Metanephros (tissue), 2 donors: ENCODE measurements at places on chromosomes 1 and 21. TPM values are rescaled to one million over a fixed set of nuclear protein-coding genes. Genes with fewer than 3 reads are reported as not detected.

Gene RNF186
- 0.18 TPM for total RNA-seq

Gene ACOT7
- 13.5 TPM for total RNA-seq

Gene SPATA45
- total RNA-seq: 0.47 TPM

Gene PLOD1
- total RNA-seq: 96.3 TPM

Gene PDC
- total RNA-seq: not detected

Gene FAM131C
- total RNA-seq: 1.7 TPM

Gene PRDM16
- total RNA-seq: 10.2 TPM

Gene TMCC2
- total RNA-seq: 27.7 TPM

Gene CHAF1B
- total RNA-seq: 4.7 TPM
